Activated naive CD4-positive, alpha-beta T cell treated with anti-CD3 and anti-CD28 coated beads, Interleukin-2, amount 10 ng/mL, durations not matched to agents 5 hours and 36 hours (primary cell): ENCODE measurements at places on chromosomes 11 and 22. TPM values are rescaled to one million over a fixed set of nuclear protein-coding genes. Genes with fewer than 3 reads are reported as not detected.

The CCDC34 gene
- total RNA-seq: 13.3 TPM

The CALCB gene
- 1.3 TPM for total RNA-seq

The MEI1 gene
- total RNA-seq: 70.4 TPM

The PKP3 gene
- total RNA-seq: not detected

The COPB1 gene
- 92.8 TPM for total RNA-seq

The GTSE1 gene
- total RNA-seq: 64.7 TPM
